Activated CD8-positive, alpha-beta memory T cell treated with anti-CD3 and anti-CD28 coated beads for 48 hours (primary cell): ENCODE measurements at places on chromosomes 5 and 9.

GRCh38 chr9:96186591-96187011 is 115.4 kb downstream of the HSD17B3 start:
- no peak for DNase-seq

DNA sequence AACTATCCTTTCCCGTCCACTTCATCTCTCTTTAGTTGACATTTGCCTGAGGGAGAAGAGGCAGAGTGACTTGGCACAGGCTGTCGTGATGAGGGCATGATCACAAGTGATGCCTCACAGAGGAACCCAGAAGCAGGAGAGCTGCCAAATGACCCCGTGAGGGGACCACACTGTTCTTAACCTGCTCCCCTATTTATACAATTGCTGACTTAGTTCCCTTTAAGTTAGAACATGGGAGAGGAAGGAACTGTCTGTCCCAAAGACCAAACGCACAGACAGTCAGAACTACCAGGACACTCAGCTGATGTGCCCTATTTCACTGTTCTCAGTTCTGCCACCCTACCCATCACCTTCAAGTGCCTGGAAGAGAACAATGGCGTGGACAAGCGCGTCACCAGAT is 73.7 kb downstream of the SLC1A3 start:
- no peak for DNase-seq

DNA sequence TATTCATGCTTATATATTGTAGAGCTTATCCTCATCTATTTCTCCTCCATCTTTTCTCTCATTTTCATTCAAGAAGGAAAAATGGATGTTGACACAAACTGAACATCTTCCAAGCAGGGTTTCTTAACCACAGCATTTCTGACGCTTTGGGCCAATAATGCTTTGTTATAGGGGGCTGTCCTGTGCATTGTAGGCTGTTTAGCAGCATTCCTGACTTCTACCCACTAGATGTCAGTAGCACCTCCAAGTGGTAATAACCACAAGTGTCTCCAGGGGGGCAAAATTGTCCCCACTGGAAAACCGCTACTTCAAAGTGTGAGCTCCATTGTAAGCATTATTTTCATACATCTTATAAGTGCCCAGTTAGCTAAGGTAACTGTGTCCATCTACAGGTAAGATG is 2.6 kb upstream of the TXNDC8 start:
- no peak for DNase-seq

DNA sequence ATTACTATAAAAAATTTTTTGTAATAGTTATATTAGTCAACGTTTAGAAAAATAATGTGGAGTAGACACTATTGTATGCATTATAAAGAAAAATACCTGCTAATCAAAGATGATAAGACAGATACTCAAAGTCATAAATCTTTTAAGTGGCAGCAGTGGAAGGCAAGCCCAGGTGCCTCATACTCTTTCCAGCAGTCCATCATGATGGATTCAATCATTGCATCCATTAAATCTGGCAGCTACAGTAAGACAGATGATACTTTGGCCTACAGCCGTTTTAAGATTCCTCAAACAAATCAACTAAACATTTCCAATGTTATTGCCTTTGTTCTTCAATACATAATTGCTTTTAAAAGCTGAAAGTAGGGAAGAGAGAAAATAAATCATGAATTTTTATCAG is 1392.9 kb upstream of the NUDT12 start:
- DNase-seq: no peak

GRCh38 chr5:111728941-111729340 is 28.1 kb downstream of the NREP start:
- DNase-seq: no peak

DNA sequence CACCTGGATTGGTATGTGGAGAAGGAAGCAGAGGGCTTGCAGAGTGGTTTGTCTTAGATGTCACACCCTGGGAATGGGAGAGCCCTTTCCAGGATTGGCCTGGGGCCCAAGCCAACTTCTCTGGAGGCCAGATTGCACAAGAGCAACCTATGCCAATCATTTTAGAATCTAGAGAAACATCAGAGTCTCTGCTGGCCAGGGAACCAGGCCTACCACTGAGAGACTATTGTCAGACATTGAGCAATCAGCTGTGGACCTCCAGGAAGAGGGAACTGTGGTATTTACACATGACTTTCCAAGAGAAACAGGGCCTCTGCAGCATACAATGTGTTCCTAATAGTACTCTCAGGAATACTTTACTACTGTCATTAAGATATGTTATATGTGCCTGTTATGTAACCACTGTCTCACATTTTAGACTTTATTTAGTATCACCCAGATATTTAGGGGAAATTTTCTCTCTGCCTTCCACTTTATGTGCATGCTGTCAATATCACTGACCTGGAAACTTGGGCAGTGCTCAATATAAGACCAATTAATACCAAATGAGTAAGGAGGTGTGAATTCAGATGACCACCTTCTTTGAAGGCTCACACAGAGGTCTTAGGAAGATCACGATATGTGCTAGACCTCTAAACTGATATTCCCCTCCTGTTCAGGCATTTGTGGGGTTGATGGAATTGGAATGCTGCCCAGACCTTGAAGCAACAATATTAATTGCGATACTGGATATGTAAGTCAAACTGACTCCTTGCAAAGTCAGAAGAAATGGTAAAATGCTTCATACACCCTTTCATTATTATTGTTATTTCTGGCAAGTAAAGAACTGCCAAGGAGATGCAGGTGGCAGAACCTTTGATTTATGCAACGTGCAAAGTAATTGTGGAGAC is 20.5 kb upstream of the CCL28 start:
- DNase-seq: no peak

DNA sequence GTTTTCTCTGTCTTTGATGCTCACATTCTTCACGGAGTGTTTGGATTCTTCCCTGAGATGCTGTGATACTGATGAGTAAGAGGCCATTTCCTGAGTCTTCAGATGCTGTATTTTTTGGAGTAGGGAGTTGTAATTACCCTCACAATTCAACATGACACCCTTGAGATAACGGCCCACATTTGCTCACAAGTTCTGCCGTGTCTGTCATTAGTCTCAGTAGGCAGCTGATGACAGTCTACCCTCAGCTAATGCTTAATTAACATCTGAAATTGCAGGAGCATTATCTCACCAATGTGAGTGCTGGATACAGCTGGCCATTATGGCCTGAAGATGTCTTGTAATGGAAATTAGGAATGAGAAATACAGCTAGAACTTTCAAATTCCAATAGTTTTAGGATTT is 307.1 kb upstream of the ADCY2 start:
- no peak for DNase-seq

GRCh38 chr5:130335117-130335516 is 430.9 kb downstream of the CHSY3 start:
- DNase-seq: no peak

DNA sequence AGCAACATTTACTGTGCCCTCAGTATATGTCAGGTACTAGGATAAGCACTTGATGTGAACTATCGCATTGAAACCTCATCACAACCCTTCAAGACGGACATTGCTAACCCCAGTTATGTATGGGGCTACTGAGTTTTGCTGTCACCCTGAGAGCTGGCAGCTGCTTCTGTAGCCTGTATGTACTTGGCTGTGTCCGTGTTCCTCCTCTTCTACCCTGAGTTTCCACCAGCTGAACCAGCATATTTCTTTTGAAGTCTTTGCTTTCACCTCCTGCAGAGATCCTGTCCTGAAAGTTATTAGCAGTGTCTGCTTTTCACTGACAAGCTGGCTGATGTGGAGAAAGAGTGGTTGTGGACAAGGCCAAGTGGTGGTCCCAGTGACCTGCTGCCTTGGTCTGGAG is 63.3 kb downstream of the ADGRV1 start:
- no peak for DNase-seq
